ENCODE measurements at places on chromosomes 11 and 22. TPM values are rescaled to one million over a fixed set of nuclear protein-coding genes. Genes with fewer than 3 reads are reported as not detected.

INCENP gene
- total RNA-seq: 27.1 TPM

- DNase-seq: no peak
These were observed 78.8 kb downstream of the DGCR2 start for GRCh38 chr22:19043121-19044085.

DNA sequence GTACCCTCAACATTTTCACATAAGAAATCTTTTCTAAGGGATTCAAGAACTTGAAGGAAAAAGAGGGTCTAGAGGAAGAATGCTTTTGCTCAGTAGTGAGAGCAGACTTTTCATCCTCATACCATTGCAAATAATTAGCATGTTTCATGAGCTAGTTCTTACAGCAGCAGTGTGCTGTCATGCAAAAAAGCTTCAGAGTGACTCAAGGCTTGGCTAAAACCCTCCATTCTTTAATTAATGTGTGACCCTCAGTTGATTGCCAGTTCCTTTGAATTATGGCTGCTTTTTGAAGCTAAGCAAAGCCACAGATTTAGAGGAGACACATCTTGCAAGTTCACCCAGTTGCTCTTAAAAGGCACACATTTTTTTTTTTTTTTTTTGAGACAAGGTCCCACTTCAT, 36.6 kb upstream of the PCF11 start:
- DNase-seq: no peak

DDI1 gene
- total RNA-seq: not detected

- DNase-seq: no peak
These were observed 43.2 kb upstream of the CHKA start for GRCh38 chr11:68164437-68164836.

DNA sequence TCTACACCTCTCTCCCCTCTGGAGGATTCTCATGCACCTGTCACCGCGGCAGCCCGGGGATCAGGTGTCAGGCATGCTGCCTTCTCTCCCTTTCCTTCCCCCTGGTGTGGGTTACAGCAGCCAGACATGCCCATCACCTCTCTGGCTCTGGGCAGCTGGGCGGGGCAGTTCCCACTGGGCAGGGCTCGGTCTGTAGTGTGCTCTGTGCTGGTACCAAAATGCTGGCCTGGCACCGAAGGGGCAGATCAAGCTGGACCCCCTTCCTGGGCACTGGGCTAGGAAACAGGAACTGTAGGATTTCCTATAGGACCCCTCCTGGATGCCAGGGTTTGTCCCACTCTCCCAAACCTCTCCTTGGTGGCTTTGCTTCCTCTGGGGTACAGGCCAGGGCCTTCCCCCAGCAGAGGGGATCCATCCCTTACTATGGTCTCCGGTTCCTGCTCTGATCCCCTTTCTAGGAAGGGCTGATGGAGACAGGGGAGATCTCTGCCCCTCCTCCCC, 821 bp downstream of the GAL3ST1 start:
- DNase-seq: no peak

RIMBP3C gene
- 3.6 TPM for total RNA-seq

MMP27 gene
- not detected for total RNA-seq

DNA sequence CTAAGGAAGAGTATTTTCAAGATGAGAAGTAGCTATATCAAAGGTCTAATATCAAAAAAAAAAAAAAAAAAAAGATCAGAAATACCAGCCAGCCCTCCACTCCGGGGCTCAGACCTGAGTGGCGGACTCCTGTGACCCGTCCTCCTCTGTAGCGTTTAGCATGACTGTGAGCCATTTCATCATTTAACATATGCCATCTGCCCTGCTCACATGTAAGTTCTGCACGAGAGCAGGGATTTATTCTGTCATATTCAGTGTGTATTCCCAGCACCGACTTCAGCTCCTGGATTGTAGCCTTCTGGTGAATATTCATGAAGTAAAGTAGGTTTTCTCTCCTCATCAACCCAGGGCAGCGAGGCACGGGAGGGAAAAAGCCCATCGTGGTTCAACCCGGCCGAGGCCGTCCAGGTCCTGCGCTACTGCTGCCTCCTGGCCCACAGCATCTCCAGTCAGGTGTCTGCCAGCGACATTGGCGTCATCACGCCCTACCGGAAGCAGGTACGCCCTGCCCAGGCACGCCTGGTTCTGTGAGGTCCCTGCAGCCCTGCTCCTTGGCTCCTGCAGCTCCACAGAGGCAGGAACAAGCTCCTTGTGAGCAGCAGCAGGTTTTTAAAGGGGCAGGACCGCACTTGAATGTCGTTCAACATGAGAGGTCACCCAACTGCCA, 12.7 kb upstream of the PANX2 start:
- DNase-seq: no peak

All from naive thymus-derived CD4-positive, alpha-beta T cell (primary cell).